Activated CD4-positive, alpha-beta T cell treated with anti-CD3 and anti-CD28 coated beads for 24 hours (primary cell): ENCODE measurements at places on chromosomes 13 and 19.

DNA sequence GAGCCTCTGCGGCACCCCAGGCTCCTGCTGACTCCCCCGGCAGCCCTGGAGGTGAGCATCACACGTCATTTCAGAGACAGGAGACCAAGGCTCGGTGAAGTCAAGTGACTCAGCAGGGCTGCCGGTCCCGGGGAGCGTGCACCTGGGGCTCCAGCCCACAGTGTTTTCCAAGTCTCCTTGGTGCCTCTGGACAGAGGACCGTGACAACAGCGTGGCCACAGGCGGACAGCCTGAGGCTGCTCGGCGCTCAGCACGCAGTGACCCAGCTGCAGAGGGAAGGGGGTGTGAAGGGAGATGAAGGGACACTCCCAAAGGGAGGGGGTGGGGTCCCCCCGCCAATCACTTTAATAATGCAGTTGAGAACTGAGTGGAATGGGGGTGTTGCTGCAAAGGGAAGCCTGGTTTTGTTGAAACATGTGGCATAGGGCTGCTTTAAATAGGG, 17.5 kb upstream of the ASPDH start:
- DNase-seq = no peak

DNA sequence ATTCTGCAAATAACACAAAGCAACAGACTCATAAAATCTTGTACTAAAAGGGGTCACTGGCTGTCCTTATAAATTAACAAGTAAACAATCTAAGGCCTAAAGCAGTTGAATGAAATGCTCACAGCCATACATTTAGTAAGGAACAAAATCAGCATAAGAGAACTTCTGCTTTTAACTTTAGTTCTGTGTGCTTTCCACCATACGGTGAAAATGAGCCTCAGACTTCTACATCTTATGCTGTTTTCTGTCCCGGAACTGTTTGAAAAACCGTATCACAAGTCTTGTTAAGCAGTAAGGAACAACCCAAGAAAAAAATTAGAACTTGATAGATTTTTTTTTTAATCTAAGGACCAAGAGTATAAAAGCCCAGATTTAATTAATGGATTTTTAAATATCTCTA, 549.1 kb upstream of the MIR17HG start:
- DNase-seq = no peak

DNA sequence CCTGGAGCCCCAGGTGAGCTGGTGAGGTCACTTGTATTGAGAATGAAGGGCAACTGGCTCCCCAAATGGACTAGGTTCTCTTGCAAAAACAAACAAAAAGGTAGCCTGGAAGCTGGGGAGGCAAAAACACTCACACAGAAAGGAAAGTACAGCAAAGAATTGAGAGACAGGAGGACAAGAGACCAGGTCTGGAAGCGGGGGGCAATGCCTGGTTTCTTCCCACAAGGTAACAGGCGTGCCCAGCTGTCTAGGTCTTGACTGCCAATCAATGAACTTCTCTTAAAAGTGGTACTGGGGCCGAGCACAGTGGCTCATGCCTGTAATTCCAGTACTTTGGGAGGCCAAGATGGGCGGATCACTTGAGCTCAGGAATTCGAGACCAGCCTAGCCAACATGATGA, 356.4 kb upstream of the TSHZ3 start:
- DNase-seq = no peak

DNA sequence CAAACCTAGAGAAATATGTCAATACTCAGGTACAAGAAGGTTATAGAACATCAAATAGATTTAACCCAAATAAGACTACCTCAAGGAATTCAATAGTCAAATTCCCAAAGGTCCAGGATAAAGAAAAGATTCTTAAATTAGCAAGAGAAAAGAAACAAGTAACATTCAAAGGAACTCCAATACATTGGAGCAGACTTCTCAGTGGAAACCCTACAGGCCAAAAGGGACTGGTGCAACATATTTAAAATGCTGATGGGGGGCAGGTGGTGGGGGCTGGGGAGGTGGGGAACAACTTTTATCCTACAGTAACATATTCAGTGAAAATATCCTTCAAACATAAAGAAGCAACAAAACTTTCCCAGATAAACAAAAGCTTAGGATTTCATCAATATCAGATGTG, 23.1 kb downstream of the ITGBL1 start:
- no peak for DNase-seq

GRCh38 chr19:19209372-19209771, 2.4 kb upstream of the NCAN start:
- no peak for DNase-seq

- no peak for DNase-seq
Observed at GRCh38 chr19:5042556-5042955, 73.6 kb downstream of the KDM4B start.

DNA sequence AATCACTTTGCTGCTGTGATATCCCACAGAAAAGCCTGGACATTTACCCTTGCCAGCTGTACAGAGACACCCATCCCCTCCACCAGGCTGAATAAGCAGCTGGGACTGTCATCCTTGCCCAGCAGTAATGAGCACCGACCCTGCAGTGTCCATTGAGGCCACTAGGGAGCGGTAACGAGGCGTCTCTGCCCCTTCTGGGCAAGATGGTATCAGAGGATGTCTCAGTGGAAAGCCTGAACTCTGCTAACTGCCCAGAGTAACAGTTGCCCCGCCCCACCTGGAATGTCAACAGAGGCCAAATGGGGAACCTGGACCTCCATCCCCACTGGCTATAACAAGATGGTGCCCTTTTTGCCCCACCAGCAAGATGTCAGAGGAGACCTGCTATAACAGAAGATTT, 22.8 kb upstream of the CEACAM20 start:
- peak; percentile 35 for DNase-seq

DNA sequence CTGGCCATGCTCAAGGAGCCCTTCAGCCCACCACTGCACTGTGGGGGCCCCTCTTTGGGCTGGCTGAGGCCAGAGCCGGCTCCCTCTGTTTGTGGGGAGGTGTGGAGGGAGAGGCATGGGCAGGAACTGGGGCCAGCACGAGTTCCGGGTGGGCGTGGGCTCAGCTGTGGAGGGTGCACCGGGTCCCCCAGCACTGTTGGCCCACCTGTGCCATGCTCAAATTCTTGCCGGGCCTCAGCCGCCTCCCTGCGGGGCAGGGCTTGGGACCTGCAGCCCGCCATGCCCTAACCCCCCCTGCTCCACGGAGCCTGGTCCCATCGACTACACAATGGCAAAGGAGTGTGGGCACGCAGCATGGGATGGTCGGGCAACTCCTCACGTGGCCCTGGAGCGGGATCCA, 38.8 kb upstream of the TNFRSF19 start:
- DNase-seq = no peak

GRCh38 chr19:30004403-30004802, 62.4 kb downstream of the URI1 start:
- no peak for DNase-seq

GRCh38 chr13:46379611-46380010, 7.4 kb downstream of the RUBCNL start:
- no peak for DNase-seq

GRCh38 chr13:76711550-76712182, 174.5 kb downstream of the KCTD12 start:
- no peak for DNase-seq

- no peak for DNase-seq
Observed at GRCh38 chr13:24670961-24671381, 9.2 kb upstream of the ATP12A start.

DNA sequence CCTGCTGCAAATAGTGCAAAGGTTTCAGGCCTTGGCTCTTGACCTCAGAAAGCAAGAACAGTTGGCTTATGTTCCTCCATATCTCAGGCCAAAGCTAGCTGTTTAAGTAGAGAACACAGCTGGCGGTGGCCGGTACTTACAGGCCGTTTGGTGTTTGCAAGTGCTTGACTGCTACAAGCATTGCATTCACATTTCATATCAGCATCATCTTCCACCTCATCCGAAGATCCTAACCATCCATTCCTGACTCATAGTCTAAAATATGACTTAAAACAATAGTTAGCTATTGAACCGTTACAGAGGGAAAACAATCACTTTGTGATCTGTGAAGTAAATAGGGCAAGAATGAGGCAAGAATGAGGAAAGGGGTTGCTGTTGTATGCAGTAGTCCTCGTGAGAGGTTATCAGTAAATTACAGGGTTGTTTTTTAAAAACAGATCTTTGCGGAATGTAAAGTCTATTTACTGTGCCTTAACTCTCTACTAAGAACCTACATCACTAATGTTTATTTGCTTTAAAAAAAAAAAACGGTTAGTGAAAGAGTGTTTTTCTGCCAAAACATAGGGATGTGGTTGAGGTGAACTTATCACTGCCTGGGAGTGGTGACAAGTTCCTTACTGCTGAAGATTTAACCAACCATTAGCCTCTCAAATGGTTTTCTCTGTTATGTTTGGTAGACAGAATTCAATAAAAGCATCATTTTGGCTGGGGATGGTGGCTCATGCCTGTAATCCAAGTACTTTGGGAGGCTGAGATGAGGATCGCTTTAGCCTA, 21.6 kb upstream of the WDR88 start:
- DNase-seq = no peak

- no peak for DNase-seq
Observed at GRCh38 chr19:43936188-43936587, 1.1 kb upstream of the ZNF45 start.

GRCh38 chr19:55384131-55384919, at the start of gene TMEM238:
TSS of gene TMEM238 (minus strand) at chr19:55384292. CDS start at chr19:55384259, 33 bp downstream.
- DNase-seq = no peak

GRCh38 chr19:42512130-42512636, 16.1 kb downstream of the CEACAM1 start:
- DNase-seq = no peak

- no peak for DNase-seq
Observed at GRCh38 chr13:106649495-106649894, 81.6 kb upstream of the ARGLU1 start.

GRCh38 chr19:18894254-18895037, 1.5 kb downstream of the CERS1 start:
- no peak for DNase-seq

DNA sequence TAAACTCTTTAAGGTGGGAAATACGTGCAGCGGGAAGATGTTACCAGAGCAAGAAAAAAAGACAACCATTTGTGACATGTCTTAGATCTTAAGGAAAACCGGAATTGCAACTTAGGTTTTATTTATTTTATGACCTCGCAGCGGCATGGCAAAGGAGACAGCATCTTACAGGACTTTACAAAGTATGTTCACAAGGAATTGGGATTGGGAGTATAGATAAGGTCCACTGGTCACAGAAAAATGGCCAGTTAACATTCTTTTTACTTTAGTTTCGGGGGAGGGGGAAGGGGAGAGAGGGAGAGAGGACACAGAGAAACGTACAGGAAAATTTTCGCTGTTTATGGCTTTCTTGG, 104.5 kb upstream of the DIAPH3 start:
- no peak for DNase-seq

GRCh38 chr13:60765700-60766411, 368.8 kb downstream of the TDRD3 start:
- DNase-seq = no peak

DNA sequence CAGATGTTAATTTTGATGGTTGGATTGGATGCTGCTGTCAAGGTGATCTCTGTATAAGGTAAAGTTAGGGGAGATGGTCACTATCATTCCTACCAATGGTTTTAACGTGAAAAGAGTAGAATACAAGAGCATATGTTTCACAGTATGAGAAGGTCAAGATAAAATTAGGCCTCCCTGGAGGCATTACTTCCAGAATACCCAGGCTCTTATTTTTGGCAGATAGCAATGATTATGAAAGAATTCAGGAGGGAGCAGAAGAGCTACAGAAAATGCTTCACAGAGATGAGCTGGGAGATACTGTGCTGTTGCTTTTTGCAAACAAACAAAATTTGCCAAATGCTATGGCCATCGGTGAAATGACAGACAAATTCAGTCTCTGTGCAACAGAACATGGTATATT, 547.5 kb upstream of the SPRY2 start:
- no peak for DNase-seq

DNA sequence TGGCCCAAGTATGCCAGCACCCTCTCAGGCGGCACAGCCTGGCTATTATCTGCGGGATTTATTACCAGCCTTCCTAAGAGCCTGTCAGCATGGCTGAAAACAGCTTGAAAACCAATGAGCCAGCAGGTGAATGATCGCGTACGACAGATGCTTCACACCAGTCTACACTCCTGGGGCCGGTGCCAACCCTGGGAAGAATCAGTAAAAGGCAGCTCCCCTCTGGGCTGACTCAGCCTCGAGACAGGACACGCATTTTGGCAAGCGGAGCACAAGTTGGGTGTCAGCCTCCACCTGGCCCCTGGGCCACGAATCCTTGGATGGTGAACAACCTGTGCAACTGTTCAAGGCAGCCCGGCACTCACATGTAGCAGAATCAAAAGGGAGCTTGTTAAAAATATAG, 15.6 kb downstream of the EMP3 start:
- no peak for DNase-seq

GRCh38 chr19:50420808-50421207, 2.1 kb downstream of the SPIB start:
- DNase-seq = no peak

- no peak for DNase-seq
Observed at GRCh38 chr19:16015805-16016173, 60.5 kb upstream of the TPM4 start.

DNA sequence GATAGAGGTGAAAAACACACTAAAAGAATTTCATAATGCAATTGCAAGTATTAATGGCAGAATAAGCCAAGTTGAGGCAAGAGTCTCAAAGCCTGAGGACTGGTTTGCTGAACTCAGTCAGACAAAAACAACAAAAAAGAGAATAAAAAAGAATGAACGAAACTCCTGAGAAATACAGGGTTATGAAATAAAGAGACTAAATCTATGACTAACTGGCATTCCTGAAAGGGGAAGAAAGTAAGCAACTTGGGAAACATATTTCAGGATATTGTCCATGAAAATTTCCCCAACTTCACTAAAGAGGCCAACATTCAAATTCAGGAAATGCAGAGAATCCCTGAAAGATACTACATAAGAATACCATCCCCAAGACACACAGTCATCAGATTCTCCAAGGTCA, 47.8 kb downstream of the UBL3 start:
- no peak for DNase-seq

DNA sequence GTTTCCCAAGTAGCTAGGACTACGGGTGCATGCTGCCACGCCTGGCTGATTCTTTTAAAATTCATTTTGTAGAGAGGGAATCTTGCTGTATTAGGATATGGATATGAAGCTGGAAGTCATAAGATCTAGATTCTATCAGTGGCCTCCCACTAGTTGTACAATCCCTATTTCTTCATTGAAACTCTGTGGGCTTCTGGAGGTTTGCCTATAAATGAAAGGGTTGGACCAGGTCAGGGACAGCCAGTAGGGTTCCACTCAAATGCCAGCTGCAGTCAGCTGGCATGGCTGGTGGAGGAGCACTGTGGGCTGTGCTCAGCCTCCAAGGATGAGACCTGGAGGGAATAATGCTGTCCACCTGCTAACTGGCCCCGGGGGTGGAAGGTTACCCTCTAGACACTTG, 110.2 kb upstream of the GJB6 start:
- no peak for DNase-seq

DNA sequence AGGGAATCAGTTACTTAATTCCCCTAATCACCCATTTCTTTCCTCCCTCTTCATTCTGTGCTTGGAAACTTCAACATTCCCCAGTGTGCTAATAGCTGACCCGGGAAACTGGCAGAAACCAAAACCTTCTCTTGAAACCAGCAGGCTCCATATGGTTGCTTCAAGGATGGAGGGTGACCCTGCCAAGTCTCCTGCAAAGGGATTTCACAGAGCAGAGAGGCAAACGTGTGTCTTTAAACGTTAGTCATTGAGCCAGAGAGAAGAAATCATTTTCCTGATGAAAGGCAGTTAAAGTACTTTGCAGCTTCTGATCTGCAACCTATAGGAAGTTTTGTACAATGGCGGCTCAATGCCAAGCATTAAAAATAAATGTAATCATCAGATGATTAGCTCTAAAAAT, 220.9 kb downstream of the POU4F1 start:
- DNase-seq = no peak

- DNase-seq = no peak
Observed at GRCh38 chr19:2807379-2808128, 12.1 kb upstream of the ZNF554 start.
